CD4-positive, alpha-beta memory T cell (primary cell): ENCODE measurements at places on chromosomes 1 and 21.

GRCh38 chr1:6040444-6040843 lies 5.2 kb upstream of the KCNAB2 start:
- DNase-seq = no peak

DNA sequence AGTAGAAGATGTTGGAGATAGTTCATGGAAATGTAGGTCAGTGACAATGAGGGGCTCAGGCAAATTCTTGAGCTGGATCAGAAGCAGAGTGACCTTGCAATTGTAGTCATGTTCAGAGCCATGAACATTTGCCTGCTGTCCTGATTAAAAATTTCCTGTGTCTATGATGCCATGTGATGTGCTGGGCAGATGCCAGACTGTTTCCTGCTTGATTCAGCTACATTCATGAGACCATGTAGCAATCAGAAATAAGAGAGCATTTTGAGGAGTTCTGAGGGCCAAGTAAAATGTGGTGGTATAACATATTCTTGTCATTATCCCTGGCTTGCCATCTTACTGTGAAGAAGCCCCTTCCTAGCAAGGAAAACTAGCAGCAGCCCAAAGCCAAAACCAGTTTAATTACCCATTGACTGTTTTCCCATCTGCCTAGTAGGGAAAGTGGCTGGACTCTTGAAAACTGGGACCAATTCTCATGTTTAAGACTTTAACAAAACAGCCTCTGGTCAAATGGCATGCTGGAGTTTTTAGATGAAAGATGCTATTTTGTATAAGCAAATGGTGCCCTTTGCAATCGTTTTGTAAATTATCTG lies 118.3 kb downstream of the NOS1AP start:
- no peak for DNase-seq

DNA sequence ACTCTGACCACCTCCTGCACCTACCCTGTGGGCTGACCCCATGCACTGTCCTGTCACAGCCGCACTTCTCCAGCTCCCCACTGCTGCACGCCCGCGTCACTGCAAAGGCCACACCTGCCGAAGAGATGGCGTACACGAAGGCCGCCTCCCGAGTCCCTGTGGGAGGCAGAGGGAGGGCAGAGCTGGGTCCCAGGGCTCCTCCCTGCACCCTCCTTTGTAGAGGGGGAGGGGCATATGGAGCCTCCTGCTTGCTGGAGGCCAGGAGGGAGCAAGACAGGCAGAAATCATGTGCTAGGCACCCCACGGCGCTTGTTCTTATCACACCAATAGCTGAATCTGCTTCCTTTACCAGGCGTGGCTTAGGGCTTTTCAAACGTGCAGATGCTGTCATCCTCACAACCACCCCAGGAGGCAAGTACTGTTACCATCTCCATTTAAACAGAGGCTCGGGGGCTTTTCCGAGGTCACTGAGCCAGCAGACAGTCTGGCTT lies 21.4 kb downstream of the WNT4 start:
- DNase-seq = no peak

- DNase-seq = no peak
These were observed 168.4 kb downstream of the FASLG start for GRCh38 chr1:172827301-172827700.

DNA sequence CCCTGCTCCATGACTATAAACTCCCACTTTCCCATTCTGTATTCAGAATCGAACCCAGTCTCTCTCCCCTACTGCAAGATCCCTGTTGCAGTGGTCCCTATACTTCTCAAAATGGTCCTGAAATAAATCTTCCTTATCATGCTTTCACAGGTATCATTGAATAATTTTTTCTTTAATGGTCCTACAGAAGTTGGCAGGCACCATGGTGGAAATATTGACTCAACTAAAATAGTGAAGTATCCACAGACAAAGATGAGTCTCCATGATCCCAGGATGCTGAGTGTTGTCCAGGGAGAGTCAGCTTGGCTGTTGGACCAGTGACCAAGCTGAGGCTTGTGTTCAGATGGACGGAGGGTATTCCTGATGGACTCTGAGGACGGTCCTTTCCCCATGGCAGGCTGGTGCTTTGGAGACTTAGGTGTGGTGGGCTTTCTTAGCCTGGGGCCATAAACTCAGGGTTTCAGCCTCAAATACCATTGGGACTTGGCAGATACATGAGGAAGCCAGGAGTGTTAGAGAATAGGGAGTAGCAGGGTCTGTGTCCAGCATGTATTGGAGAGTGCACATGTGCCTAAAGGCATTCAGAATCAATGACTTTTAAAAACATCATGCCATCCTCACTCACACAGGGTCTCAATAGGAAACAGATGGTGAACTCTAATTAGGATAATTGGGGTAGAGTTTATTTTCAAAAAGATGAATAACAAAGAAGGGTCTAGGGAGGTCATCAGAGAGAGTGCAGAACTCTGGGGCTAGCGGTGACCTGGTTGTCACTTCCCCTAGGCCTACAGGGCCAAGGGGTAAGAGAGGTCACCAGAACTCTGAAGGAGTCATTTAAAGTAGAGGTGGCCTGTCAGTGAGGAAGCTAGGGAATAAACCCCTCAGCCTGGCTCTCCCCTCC lies 19.8 kb downstream of the TINAGL1 start:
- no peak for DNase-seq

DNA sequence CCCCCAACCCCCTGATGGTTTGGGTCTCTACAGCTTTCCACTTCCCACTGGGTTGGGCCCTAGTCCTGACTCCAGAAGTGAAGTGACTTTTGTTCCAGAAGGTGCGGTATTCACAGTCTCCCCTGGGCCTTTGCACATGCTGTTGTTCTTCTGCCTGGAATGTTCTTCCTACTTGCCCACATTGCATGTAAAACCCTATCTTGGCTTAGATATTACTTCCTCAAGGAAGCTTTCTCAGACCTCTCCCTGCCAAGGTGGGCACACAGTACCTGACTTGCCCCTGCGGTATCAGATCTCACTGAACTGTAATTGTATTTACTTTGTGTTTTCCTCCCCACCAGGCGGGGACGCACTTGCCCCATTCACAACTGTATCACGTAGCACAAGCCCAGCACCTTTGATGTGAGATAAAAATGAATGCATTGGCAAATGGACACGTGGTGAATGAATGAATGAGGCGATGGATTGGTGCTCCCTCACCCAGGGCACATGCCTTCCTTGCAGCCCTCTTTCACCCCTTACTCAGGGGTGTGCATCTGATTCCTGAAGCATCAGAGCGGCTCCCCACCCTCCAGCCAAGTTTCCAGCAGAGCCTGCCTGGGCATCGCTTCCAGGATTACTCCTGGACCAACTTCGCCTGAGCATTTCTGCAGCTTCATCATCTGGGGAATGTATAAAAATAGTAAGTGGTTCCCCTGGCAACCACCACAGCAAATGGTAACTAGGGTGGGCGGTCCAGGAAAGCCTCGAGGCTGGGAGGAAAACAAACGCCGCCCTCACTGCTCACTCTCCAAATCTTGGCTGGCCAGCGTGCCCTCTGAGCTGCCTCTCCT lies 19.8 kb downstream of the NENF start:
- no peak for DNase-seq

- DNase-seq = no peak
These were observed 251.0 kb downstream of the RHOU start for GRCh38 chr1:228986093-228986904.

DNA sequence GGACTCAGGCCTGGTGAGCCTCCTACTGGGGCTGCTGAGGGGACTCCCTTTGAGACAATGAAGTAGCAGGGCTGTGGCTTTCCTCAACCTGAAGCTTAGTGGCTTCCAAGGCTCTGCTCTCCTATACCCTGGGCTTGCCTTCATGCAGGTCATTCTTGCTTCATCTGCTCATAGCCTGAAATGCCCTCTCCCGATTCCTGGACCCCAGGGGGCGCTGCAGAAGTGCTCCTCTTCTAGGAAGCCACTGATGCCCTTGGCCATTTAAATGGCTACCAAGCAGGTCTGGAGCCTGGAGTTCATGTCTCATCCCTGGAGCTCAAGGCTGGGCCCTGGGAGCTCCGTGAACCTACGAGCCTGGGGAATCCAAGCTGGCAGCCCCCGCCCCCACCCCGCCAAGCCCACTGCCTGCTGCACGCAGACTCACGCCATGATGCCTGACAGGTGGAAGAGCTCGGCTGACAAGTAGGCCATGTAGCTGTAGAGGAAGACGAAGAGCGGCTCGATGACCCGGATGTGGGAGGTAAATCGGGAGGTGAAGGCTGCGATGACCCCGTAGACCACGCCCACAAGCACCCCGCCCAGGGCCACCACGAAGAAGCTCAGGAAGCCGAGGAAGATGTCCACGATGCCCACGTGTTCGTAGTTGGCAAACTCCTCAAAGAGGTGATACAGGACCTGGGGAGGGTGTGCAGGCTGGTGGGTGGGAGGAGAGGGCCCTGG lies 45.7 kb downstream of the SLC9A1 start:
- no peak for DNase-seq

- peak; percentile 85 for DNase-seq
These were observed 30.3 kb downstream of the CD48 start for GRCh38 chr1:160681066-160681890.

DNA sequence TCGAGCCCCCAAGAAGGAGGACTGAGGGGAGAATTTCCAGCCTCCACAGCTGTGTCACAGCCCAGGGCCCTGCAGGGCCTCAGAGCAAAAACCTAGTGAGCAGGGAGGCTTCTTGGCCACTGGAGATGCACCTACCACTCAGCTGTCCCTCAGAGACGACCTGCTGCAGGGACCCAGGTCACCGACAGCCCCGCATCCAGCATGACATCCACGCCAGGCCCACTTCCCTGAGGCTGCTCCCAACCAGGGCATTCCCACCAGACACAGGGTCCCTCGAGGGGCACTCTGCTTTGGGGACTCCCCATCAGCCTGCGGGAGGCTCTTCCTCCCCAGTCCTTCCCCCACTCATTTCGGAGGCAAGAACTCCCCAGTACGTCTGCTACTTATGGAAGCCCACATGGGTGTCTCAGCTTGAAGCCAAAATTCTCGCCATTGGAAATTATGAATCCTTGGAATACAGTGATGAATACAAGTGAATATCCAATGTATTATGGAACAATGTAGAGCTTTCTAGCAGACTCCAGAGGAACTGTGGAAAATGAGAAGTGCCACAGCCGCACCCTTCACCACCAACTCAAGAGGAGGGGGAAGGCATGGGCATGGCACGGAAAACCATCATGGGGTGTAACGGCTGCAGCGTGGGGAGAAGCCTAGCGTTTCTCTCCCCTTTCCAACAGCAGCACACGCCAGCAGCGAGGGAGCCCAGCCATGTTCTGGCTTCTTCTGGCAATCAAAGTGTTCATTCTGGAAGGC lies 6.9 kb downstream of the TFF3 start:
- DNase-seq = no peak

DNA sequence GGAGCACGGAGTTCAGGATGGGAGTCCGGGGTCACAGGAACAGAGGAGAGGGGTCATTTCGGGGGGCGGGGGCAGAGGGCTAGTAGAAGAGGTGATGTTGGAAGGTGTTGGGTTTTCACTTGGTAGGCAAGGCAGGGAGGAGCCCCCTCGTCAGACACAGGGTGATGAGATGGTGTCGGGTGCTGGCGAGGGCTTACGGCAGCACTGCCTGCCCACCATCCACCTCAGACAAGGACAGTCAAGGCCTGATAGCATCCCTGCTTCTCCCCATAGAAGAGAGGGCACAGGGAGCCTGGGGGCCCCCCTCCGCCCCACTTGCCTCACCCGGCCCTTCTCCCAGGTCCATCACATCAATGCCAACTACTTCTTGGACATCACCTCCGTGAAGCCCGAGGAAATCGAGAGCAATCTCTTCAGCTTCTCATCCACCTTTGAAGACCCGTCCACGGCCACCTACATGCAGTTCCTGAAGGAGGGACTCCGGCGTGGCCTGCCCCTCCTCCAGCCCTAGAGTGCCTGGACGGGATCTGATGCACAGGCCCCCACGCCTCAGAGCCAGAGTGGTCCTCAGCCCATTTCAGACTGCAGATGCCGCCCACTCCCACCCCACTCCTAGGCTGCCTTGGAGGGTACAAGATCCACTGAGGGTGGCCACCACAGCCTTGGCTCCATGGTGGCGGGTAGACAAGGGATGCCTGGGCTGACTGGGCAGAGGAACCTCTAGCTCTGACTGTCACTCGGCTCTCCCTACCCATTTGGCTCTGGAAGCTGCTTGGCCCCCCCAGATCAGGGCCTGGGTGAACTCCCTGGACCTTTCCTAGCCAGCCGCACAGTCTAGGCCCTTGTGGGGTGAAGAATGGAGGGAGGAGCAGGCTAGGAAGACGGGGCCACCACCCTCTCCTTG lies 4.3 kb upstream of the MTFR1L start:
- no peak for DNase-seq

GRCh38 chr1:20255666-20256065 lies 35.0 kb upstream of the VWA5B1 start:
- no peak for DNase-seq

GRCh38 chr1:76615253-76616035 lies 251.8 kb upstream of the ST6GALNAC5 start:
- DNase-seq = no peak

DNA sequence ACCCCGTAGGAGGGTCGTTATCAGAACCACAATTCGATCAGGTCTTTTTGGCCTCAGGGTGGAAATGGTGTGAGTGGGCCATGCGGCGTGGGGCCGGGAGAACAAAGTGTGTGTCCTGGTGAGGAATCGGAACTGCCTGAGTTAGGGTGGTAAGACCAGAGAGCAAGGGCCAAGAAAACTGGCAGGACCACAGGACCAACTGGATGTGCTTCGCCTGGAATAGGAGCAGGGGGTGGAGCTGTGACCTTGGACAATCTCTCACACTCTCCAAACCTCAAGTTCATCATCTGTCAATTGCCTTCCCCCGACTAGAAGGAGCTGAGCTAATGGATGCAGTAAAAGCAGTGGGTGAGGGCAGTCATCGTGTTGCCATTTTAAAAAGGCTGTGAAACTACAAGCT lies 59.5 kb downstream of the NAV1 start:
- no peak for DNase-seq

- DNase-seq = no peak
These were observed 4.1 kb upstream of the PRDM16 start for GRCh38 chr1:3064901-3065300.

DNA sequence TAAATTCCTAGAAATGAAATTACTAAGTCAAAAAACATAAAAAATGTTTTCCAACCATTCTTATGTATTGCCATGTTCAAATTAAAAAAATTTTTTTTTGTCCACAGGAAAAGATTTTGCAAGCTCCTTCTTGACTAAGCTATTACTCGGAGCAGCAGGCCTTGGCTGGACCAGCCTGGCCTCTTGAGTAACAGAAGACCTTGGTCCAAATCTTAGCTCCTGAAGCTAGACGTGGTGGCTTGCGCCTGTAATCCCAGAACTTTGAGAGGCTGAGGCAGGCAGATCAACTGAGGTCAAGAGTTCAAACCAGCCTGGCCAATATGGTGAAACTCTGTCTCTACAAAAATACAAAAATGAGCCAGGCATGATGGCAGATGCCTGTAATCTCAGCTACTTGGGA lies 77.6 kb downstream of the CLSTN1 start:
- DNase-seq = no peak

- DNase-seq = no peak
These were observed 12.6 kb upstream of the PCBP3 start for GRCh38 chr21:45630876-45631275.

- DNase-seq = no peak
These were observed 296 bp upstream of the RNPEP start for GRCh38 chr1:201982082-201982622.
